ENCODE measurements at places on chromosomes 3 and 15.

- no peak for DNase-seq
Measured at GRCh38 chr3:55405436-55405835, 81.7 kb downstream of the WNT5A start.

DNA sequence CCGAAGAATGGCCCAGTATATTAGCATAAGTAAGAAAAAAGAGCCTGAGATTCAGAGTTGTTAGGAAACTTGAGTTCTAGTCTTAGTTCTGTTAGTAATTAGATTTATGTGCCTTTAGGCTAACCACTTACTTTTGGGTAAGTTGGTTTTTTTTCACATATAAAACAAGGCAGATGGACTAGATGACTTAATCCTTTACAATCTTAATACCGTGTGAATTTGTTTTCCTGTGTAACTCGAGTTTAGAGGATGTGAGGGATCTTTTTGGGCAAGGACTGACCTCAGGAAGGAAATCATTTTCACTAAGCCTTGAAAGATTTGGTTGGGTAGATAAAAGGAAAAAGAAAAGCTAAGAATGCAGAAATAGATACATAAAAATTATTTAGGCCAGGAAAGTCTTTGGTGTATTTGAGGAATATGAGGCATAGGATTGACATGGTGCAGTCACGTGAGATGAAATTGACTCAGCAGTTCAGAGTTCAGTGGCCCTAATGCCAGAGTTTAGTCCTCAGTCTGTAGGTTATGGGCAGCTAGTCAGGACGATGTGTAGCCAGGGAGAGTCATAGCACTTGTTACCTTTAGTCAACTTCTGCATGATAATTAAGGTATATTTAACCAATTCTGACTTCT is 34.6 kb downstream of the PAK2 start:
- no peak for DNase-seq

- DNase-seq = no peak
Measured at GRCh38 chr15:73915082-73915481, 11.2 kb upstream of the LOXL1 start.

- no peak for DNase-seq
Measured at GRCh38 chr3:173819368-173819767, 421.8 kb downstream of the NLGN1 start.

GRCh38 chr3:47715928-47716327 is 65.8 kb downstream of the SMARCC1 start:
- no peak for DNase-seq

- DNase-seq = no peak
Measured at GRCh38 chr3:48504051-48504946, at the start of gene SHISA5. Gene SHISA5, minus strand, starts transcription at chr3:48504174. Its CDS starts 80 bp downstream, at chr3:48504094.

GRCh38 chr3:124780356-124780755 is 50.1 kb downstream of the UMPS start:
- no peak for DNase-seq

GRCh38 chr3:14263317-14264005 is 84.8 kb downstream of the LSM3 start:
- DNase-seq = no peak

GRCh38 chr3:114218578-114219185 is 18.7 kb downstream of the ZNF80 start:
- no peak for DNase-seq

DNA sequence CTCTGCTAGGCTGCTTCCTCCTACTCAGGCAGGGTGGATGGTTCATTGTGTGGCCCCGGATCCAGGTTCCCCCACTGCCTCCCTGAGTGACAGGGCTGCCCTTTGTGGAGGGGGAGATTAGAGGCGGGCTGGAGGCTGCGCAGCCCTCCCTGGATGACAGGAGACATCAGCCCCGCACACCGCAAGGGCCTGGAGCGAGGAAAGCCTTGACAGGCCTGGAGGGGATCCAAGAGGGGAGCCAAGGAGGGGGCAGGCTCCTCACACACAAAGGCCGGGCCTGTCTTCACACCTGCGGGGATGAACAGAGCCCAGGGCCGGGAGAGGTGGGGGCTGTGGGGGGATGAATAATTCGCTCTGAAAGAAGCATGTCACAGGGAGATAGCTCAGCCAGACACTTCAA is 72.9 kb downstream of the RPN1 start:
- no peak for DNase-seq

GRCh38 chr3:71423151-71423906 is 160.2 kb downstream of the FOXP1 start:
- DNase-seq = peak; percentile 34
